CD4-positive, alpha-beta memory T cell (primary cell): ENCODE measurements at places on chromosomes 1 and 21.

DNA sequence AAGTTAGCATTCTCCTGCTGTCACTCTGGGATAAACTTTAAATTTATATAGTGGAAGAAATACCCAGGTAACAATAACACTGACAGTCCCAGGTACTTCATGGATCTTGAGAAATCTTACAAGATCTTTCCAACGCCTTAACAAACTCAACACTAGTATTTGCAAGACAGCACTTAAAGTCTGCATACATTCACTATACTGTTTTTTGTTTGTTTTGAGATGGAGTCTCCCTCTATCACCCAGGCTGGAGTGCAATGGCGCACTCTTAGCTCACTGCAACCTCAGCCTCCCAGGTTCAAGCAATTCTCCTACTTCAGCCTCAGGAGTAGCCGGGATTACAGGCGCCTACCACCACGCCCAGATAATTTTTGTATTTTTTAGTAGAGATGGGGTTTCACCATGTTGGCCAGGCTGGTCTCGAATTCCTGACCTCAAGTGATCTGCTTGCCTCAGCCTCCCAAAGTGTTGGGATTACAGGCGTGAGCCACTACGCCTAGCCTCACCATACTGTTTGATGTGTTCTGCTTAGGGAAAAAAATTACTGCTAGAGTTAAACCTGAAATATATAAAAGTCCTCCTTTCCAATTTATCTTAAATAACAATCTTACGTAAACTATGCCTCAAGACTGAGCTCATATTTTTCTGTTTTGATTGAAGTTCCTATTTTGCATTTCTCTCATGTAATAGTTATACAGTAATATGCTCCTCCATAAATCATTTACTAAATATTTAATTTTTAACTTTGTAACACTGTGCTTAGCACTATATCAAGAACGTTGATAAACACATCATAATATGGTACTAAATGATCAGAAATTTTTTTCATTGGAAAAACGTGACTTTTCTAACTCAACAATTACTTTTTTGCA lies 17.5 kb downstream of the EYA3 start:
- H3K27ac ChIP-seq = no peak overlapping the region
- no peak overlapping the region for H3K4me3 ChIP-seq
- no peak for DNase-seq
- peaks cover 22% of the 10 kb centered on the region for H3K4me1 ChIP-seq
- peaks cover 4% of the 10 kb centered on the region for H3K36me3 ChIP-seq
- no peaks in the 10 kb centered on the region for H3K27me3 ChIP-seq

DNA sequence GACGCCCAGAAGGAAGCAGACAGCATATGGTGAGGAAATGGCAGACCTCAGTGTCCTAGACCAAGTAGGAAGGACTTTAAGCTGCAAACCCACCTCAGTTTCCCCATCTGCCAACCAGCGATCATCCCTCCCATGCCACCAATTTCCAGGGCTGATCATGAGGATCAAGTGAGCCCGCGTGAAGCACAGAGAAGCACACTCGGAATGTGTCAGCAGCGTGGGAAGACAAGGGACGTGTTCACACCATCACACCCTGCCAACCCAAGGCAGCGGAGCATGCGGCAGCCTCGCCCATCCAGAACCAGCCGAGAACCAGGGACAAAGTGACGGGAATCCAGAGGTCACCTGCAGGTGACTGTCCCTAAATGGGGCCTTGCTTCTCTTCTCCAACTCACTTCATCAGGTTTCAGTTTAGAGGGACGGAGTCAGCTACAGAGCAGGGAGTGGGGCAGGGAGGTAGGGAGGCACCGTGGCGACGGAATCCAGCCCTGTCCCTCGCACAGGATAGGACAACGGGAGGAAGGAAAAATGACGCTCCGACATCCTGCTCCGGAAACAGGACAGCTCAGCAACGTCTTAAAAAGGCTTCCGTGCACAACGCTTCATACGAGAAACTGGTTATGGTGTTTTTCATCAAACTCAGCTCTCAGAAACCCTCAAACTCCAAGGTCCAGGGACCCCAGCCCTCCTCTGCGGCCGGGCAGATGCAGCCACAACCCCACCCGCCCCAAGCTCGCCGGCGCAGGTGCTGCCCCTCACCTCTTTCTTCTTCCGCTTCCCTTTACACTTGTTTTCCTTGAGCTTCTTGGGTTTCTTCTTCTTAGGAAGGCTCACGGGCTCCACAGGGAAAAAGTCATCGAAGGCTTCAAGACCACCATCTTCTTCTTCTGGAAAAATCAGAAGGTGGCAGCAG lies 12.5 kb downstream of the CHD5 start:
- no peak for DNase-seq
- H3K4me3 ChIP-seq = no peak overlapping the region
- no peaks in the 10 kb centered on the region for H3K4me1 ChIP-seq
- H3K27me3 ChIP-seq = no peaks in the 10 kb centered on the region
- no peak overlapping the region for H3K27ac ChIP-seq
- no peaks in the 10 kb centered on the region for H3K36me3 ChIP-seq

DNA sequence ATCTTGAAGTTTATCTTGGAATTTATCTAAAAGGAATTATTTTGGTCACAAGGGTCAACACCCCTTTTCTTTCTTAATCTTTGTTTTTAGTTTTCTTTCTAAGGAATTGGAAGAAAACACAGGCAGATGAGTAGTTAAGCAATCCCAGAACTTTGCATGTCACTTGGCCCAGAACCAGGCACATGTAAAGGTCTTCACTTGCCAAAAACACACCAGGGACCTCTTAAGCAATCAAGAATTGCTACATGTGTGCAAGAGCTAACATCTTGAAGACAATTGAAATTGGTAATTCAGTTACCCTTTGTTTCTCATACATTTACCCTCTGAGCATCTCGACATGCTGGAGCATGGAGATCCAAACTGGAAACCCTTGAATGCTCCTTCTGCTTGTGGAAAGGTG lies 114.2 kb downstream of the ZC3H11B start:
- no peak overlapping the region for H3K27ac ChIP-seq
- no peak for DNase-seq
- no peaks in the 10 kb centered on the region for H3K27me3 ChIP-seq
- no peaks in the 10 kb centered on the region for H3K36me3 ChIP-seq

GRCh38 chr1:67097305-67097704 lies 37.5 kb downstream of the C1orf141 start:
- H3K4me3 ChIP-seq = no peak overlapping the region
- H3K27ac ChIP-seq = no peak overlapping the region
- H3K36me3 ChIP-seq = no peaks in the 10 kb centered on the region
- peaks cover 9% of the 10 kb centered on the region for H3K27me3 ChIP-seq
- no peaks in the 10 kb centered on the region for H3K4me1 ChIP-seq

GRCh38 chr1:85450832-85451231 lies 14.1 kb downstream of the DDAH1 start:
- no peak for DNase-seq
- H3K27me3 ChIP-seq = no peaks in the 10 kb centered on the region
- no peak overlapping the region for H3K27ac ChIP-seq
- H3K4me1 ChIP-seq = no peaks in the 10 kb centered on the region

DNA sequence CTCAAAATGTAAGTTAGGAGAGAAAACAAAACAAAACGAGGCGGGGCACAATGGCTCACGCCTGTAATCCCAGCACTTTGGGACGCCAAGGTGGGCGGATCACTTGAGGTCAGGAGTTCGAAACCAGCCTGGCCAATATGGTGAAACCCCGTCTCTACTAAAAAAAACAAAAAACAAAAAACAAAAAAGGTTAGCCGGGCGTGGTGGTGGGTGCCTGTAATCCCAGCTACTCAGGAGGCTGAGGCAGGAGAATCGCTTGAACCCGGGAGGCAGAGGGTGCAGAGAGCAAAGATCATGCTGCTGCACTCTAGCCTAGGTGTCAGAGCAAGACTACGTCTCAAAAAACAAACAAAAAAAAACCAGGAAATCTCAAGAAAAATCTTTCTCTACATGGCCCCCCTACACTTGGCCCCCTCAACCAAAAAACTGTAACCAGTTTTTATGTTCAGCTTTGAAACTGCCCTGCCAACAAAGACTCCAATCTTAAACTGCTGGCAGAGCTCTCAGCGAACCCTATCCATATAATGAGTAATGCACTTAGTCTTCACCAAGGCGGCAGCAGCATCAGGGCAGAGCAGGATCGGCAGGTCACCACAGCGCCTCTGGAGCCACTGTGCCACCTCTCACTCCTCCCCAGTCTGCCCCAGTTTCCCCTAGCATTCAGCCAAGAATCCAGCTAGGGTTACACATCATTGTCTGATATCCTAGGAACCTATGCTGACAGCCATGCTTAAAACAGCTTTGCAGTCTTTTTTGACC lies 71.7 kb downstream of the JAK1 start:
- H3K4me1 ChIP-seq = peaks cover 96% of the 10 kb centered on the region
- H3K36me3 ChIP-seq = no peaks in the 10 kb centered on the region
- H3K4me3 ChIP-seq = no peak overlapping the region
- H3K27me3 ChIP-seq = no peaks in the 10 kb centered on the region
- no peak overlapping the region for H3K27ac ChIP-seq

DNA sequence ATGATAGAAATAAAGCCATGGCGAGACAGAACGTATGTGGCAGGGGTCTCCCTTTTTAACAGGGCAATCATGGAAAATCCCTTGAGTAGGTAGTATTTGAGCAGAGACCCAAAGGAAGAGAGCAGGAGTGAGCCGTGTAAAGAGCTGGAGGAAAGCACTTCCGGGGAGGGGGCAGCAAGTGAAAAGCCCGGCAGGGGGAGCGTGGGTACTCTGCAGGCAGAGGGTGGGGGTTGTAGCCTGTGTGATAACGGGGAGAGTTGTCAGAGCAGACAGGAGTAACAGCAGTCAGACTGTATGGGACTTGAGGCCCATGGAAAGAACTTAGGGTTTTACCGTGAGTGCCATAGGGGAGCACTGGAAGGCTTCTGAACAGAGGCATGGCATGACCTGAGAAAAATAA lies 51.1 kb upstream of the LDLRAP1 start:
- H3K27ac ChIP-seq = no peak overlapping the region
- no peaks in the 10 kb centered on the region for H3K27me3 ChIP-seq
- no peak overlapping the region for H3K4me3 ChIP-seq
- H3K36me3 ChIP-seq = peaks cover 43% of the 10 kb centered on the region
- H3K4me1 ChIP-seq = peaks cover 7% of the 10 kb centered on the region

- H3K27ac ChIP-seq = no peak overlapping the region
- no peaks in the 10 kb centered on the region for H3K36me3 ChIP-seq
- DNase-seq = no peak
- no peaks in the 10 kb centered on the region for H3K27me3 ChIP-seq
- no peak overlapping the region for H3K4me3 ChIP-seq
- no peaks in the 10 kb centered on the region for H3K4me1 ChIP-seq
These were observed 53.5 kb upstream of the BACH1 start for GRCh38 chr21:29245104-29245643.

DNA sequence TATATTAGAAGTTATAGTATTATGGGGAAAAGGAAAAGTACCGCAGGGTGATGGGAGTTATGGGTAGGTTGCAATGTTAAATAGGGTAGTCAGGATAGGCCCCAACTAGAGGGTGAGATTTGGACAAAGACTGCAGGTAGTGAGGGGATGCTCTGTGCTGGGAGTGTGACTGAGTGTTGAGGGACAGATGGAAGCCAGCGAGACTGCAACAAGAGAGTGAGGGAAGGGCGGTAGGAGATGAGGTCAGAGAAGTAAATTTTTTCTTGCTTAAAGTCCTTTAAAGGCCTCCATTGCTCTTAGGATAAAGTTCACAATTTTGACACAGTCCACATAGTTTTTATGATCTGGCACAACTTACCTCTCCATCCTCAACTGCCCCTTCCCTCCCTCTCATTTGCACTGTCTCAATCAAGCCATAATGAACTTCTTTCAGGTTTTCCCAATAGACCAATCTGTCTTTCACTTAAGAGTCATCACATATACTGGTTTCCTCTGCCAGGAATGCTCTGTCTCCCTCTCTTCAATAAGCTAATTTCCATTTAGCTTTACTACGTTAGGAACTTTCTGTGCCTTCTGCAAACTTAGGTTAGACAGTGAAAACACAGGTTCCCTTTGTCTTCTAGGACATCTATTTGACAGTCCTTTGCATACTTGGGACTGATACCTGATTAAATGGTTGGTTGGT lies 237.7 kb upstream of the CACYBP start:
- H3K27me3 ChIP-seq = no peaks in the 10 kb centered on the region
- H3K4me1 ChIP-seq = no peaks in the 10 kb centered on the region
- H3K4me3 ChIP-seq = no peak overlapping the region
- H3K36me3 ChIP-seq = no peaks in the 10 kb centered on the region
- H3K27ac ChIP-seq = no peak overlapping the region

GRCh38 chr1:174217248-174217647 lies 57.9 kb downstream of the RABGAP1L start:
- H3K27me3 ChIP-seq = no peaks in the 10 kb centered on the region
- H3K36me3 ChIP-seq = peaks cover 7% of the 10 kb centered on the region
- H3K4me3 ChIP-seq = no peak overlapping the region
- no peak for DNase-seq
- no peak overlapping the region for H3K27ac ChIP-seq
- no peaks in the 10 kb centered on the region for H3K4me1 ChIP-seq

DNA sequence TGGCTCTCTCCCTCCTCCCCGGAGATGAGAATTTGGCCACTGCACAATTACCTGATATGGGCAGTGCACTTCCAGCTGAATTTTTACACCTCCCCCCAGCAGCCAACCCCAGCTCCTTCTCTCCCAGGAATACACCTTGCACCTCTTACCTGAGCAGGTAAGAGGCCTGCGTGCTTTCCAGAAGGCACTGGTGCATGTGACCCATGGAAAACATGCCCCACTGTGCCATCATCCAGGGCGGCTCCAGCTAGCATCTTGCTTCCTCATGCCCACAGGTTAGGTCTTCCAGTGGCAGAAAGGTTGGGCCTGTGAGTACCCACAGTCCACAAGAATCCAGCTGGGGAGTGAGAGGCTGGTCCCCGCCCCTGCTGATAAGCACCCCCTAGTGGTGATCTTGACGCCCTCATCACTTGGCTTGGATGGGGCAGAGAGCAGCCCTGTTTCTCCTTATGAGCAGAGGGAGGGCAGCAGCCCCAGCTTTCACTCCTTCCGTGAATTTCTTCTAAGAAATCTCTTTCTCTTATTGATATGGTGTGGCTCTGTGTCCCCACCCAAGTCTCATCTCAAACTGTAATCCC lies 57.8 kb downstream of the EDARADD start:
- DNase-seq = peak; percentile 50
- H3K36me3 ChIP-seq = no peaks in the 10 kb centered on the region

- H3K36me3 ChIP-seq = no peaks in the 10 kb centered on the region
- no peaks in the 10 kb centered on the region for H3K27me3 ChIP-seq
- no peak overlapping the region for H3K27ac ChIP-seq
These were observed 46.0 kb upstream of the MACF1 start for GRCh38 chr1:39158327-39159086.

DNA sequence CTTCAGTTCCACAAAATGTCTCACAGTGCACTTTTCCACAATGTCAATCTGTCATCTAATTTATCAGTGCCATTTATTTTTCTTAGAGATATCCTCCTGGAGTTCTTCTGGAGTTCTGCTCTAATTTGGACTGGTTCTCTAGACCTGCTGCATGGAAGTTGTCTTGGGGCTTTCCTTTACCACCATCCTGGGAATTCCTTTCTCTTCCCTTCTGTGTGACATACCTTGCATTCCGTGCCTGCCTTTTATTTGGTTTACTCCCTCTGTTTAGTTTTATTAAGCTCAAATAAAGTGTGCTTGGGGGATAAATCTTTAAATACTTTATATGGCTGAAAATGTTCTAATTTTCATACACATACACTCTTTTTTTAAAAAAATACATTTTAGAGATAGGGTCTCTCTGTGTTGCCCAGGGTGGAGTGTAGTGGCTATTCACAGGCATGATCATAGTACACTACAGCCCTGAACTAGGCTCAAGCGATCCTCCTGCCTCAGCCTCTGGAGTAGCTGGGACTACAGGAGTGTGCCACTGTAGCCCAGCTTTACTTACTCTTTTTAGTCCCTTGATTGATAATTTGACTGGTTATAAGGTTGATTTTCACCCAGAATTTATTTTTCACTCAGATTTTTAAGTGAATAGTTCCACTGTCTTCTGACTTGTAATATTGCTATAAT lies 14.4 kb downstream of the MTF2 start:
- no peak overlapping the region for H3K27ac ChIP-seq
- no peak overlapping the region for H3K4me3 ChIP-seq
- peaks cover 49% of the 10 kb centered on the region for H3K4me1 ChIP-seq
- no peaks in the 10 kb centered on the region for H3K27me3 ChIP-seq
